ENCODE measurements at places on chromosomes 16 and 17.

DNA sequence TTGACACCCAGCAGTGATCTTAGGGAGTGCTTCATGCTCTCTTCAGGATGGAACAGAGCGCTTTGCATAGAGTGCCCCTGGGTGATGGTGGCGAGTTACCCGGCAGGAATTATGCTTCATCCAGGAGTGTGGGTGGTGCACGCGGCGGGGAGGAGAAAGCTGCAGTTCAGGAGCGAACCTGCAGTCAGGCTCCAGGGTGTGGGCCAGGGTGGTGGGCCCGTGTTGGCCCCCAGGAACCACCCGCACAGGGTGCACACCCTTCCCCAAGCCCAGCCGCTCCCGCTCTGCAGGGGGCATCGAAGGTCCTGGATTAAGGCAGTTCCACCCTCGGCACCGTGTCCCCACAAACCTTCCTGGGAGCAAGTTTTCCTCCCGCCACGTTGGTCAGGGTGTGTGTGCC is 3.9 kb downstream of the RAB40C start:
- no peak for DNase-seq

DNA sequence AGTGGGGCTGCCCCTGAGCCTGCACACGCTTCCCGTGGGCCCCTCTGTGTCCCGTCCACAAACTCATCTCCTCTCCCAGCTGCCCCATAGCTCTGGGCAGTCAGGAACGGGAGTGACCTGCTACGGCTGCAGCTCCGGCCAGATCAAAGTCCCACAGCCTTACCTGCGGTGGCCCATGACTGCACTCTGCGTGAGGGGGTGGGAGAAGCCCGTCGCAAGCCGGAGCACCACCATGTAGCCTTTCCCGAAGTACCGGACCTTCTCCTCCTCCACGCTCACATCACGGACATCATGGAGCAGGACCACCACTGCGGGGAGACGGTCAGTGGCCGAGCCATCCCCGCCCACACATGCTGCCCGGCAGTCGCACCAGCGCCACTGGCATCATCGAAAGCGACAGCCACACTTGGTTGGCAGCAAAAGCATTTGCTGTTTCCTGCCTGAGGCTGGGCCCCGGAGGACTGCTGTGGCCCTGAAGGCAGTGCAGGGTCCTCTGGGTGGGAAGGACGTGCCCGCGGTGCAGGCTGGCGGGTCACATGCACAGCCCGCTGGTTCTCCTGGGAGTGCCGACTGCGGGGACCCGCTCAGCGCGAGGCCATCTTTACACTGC is 6.2 kb downstream of the CYBC1 start:
- DNase-seq, result no peak

DNA sequence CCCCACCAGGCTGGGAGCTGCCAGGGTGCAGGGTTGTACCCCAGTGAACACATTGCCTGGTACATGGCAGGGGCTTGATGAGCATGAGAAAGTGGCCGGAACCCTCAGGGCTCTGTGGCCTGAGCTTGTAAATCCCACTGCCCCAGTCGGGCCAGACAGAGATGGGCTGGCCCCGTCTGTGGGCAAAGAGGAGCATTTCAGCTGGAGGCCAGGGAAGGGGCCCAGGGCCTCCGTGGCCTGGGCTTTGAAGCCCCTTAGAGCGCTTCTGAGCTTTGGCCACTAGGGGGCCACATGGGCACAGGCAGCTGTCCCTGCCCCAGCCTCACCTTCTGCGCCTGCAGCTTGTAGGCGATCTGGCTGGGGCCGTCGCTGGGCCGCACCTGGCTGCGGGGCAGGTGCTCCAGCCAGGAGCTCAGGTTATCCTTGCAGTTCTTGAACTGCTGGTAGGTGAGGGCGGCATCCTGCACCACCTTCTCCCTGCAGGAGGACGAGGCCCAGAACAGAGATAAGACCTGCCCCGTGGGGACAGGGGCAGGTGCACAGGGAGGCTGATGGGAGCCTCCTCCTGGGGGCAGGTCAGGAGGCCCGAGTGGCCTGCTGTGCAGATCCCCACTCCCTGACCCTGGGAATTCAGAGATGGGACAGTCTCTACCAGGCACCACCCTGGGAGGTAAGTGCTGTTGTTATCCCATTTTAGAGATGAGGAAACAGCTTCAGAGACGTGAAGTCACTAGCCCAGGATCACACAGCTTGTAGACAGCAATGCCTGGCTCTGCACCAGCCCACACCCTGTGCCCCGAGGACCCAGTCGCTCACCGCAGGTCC is 12.8 kb downstream of the EVPL start:
- peak; percentile 54 for DNase-seq

GRCh38 chr17:77865112-77865611 is 93.3 kb upstream of the TNRC6C start:
- DNase-seq, result peak; percentile 30

DNA sequence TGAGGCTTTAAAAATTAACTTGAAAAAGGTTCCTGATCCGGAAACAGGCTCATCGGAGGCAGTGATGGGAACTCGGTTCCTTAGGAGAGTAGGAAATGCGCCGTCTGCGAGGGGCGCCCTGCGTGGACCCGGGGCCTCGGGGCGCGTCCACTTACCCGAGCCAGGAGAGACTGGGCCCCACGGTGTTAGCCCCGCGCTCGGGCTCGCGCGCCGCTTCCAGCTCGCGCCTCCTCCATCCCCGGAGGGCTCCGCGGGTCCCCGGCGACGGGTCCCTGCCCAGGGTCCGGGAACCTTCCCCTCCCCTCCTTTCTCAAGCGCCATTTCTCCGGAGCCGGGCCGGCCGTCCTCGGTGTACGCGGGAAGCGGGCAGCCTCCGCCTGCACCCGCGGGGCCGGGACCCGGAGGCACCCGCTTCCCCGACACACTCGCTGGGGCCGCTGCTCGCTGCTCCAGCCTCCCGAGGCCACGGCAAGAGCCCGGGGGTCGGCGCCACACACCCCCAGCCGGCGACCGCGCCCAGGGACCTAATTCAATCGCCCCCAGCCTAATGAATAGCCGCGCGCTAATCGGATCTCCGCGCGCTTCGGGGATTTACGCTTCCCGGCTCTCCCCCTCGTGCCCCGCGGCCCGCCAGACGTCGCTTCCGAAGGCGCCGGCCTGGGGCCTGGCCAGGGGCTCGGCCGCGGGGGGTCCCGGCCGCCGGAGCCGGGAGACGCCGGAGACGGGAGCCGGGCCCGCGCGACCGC is 2.2 kb upstream of the BAHCC1 start:
- DNase-seq, result peak; percentile 13

- DNase-seq, result peak; percentile 9
These were observed 817 bp downstream of the PSKH1 start for GRCh38 chr16:67893743-67894399.

- peak; percentile 27 for DNase-seq
These were observed 2.8 kb upstream of the MEAK7 start for GRCh38 chr16:84507011-84507982.

- peak; percentile 9 for DNase-seq
These were observed 93.9 kb downstream of the GSG1L start for GRCh38 chr16:27969574-27969973.

GRCh38 chr16:56408379-56409098 is 16.8 kb downstream of the AMFR start:
- DNase-seq, result no peak

DNA sequence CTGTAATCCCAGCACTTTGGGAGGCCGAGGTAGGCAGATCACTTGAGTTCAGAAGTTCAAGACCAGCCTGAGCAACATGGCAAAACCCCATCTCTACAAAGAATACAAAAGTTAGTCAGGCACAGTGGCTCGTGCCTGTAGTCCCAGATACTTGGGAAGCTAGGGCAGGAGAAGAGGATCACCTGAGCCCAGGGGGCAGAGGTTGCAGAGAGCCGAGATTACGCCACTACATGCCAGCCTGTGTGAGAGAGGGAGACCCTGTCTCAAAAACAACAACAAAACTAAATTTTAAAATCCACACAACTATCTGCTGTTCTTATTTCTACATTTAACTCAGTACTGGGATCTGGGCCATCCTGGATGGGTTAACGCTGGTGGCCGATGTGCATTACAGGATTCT is 41.2 kb upstream of the ARL6IP1 start:
- no peak for DNase-seq

- DNase-seq, result no peak
These were observed 226.7 kb upstream of the MYOCD start for GRCh38 chr17:12438813-12439586.

DNA sequence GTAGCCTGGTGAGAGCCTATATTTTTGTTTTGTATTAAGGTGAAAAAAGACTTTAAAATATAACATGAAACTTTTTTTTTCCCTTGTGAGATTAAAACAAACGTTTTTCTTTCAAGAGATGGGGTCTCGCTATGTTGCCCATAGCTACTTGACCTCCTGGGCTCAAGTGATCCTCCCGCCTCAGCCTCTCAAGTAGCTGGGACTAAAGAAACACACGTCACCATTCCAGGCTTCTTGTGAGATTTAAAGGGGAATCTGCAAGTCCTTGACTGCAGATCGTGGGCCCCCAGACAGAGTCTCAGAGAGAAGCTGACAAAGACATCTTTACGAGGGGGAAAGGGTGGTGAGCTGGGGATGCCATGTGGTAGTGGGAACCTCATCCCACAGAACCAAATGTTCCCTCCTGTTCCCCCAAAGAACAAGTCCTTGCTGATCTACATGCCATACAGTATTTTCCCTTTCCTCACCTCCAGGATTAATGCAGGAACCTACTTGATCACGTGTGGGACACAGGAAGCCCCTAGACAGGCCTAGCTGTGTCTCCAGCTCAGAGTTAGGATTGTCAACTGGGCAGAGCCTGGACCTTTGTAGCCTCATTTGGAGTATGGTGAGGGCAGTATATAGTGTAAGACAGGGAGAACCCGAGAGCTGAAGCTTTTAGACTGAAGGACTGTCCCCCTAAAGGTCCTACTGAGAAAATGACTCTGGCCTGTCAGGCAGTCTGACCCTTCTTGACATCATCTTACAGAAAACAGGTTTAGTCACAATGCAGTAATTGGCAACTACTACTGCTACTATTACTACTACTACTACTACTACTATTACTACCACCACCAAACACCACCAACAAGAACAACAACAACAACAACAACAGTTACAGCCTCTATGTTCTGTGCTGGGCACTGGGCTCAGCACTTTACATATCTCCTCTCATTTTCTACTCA is 4.1 kb downstream of the MAP3K14 start:
- no peak for DNase-seq

- peak; percentile 50 for DNase-seq
These were observed 13.3 kb downstream of the UTS2R start for GRCh38 chr17:82384730-82385481.

DNA sequence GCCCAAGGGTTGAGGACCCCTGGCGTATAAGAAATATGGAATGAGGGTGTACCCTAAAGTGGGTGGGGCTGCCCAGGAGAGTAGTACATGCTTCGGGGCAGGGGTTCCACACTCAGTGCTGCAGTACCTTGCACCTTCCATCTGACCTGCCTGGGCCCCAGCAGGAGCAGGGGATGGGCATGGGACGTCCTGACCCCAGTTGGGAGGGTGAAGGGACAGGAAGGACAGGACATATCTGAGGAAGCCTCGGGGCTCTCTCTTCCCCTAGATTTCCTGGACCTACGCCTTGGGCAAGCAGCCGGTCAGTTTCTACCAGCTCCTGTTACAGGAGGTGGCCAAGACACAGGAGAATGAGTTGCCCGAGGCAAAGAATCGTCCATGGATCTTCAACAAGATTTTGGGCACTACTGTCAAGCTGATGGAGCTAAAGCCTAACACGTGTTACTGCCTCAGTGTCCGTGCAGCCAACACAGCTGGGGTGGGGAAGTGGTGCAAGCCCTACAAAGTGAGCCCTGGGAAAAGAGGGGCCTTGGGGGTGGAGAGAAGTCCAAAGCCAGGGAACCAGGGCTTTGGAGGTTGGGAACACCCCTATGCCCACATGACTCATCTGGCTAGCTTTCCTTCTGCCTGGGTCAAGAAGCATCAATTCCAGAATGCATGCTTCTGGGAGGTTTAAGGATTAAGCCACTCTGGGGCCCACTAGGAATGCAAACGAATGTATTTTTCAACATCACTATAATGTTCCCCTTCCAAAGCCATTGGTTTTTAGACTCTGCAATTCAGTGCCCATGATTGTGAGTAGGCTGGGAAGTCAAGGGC is 7.9 kb downstream of the FNDC8 start:
- DNase-seq, result peak; percentile 40

All from AG10803 (cell line).